ENCODE measurements at places on chromosomes 1 and 21.

- no peak for DNase-seq
These were observed 14.6 kb downstream of the ARHGEF10L start for GRCh38 chr1:17553975-17554700.

DNA sequence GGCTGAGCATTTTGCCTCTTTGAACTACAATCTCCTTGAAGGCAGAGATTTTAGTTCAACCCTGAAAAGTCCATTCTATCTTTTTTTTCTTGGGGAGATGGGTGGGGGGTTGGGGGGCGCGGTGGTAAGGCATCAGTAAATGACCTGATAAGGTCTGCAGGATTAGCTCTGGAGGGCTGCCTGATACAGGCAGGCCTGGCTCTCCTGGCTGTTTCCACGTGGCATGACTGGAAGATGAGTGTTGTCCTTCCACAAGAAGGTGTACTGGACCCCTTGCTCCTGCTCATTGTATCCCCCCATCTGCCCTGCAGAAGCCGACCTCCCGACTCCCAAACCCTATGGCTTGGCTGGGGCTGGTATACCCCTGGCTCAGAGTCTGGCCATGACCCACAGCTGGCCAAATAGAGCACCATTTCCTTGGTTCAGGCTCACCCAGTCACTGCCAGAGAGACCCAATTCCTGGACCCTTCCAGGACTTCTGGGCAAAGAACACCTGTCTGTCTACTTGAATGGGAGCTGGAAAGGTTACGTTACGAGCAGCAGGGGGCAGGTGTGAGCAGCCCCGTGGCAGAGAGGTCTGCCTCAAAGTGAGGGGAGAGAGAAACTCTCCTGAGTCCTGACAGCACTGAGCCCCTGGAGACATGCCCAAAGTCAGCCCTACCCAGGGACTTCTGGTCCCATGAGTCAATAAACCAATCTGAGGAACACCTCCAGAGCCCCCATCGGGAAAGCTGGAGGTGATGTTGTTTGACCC lies 17.0 kb downstream of the DHRS3 start:
- no peak for DNase-seq

GRCh38 chr1:203342192-203342940 lies 8.6 kb downstream of the FMOD start:
- DNase-seq = no peak

DNA sequence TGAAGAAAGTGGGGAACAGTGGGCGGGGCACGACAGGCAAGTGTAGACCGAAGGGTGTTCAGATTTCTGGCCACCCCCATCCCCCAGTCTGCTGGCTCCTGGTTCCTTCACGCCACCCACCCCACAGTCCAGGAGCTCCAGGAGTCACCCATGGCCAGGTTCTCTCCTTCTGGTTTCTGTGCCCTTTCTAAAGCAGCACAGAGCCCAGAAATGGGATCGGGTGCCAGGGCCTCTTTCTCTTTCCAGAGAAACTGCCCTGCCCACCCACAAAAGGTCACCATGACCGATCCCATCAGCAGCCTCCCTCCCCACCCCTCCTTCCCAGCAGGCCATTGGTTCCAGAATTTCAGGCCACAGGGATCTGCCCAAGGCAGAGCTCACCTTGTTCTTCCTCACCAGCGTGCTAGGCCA lies 3.2 kb upstream of the CELSR2 start:
- DNase-seq = no peak

DNA sequence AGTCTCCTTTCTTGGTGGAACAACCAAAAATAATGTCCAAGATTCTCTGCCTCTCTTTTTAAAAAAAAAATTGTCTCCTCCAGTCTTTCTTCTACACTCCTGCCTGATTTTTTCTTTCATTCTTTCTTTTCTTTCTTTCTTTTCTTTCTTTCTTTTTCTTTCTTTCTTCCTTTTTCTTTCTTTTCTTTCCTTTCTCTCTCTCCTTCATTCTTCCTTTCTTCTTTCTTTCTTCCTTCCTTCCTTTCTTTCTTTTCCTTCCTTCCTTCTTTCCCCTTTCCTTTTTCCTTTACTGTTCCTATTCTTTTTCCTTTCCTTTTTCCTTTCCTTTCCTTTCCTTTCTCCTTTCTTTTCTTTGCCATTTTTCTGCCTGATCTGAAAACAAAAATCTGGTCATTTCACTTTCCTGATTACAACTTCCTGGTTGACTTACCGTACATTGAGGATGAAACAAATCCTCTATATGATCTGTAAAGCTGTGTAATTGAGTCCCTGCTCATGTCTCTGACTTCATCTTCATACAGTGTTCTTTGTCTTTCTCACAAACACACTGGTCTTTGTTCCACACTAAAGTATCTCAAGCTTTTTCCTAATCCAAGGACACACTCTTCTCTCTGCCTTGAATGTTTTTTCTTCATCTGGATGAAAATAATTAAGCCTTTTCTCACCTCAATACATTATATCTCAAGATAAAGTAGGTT lies 6.1 kb upstream of the KRTAP23-1 start:
- DNase-seq = no peak

GRCh38 chr1:15736892-15737261 lies 819 bp downstream of the SLC25A34 start:
- no peak for DNase-seq

GRCh38 chr1:185869590-185869989 lies 135.4 kb downstream of the HMCN1 start:
- no peak for DNase-seq

DNA sequence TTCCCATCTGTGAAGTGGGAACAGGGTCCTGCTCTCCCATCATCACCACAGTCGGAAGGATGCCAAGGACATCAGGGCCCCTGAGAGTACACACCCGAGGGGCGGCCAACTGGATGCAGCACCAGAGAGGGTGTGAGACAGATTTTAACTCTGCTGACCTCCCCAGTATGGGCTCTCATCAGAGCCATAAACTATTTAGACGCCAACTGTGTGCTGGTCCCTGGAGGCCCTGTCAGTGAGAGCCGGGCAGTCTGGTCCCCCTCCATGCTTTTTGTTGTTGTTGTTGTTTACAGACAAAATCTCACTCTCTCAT lies 1.7 kb downstream of the FGR start:
- no peak for DNase-seq

GRCh38 chr21:31592963-31593560 lies 66.4 kb upstream of the SOD1 start:
- DNase-seq = no peak

DNA sequence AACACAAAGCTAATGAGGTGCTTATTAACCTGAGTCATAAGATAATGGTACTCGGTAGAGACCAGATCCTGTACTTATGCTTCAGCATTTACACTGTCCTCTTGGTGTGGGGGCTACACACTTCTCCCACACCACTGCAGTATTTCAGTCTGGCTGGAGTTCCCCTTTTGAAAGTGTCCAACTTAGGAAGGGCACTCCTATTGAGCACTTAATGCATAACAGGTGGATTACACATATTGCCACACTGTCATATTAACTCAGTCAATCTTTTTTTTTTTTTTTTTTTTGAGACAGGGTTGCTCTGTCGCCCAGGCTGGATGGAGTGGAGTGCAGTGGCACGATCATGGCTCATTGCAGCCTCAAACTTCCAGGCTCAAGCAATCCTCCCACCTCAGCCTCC lies 1.5 kb downstream of the GPATCH4 start:
- no peak for DNase-seq

Measured in stimulated activated CD8-positive, alpha-beta memory T cell treated with anti-CD3 and anti-CD28 coated beads, Interleukin-15, amount 100 ng/mL, for 4 hours (primary cell).